Spinal cord (tissue), 10 donors: ENCODE measurements at places on chromosomes 6 and 20. TPM values are rescaled to one million over a fixed set of nuclear protein-coding genes. Genes with fewer than 3 reads are reported as not detected.

The OPRM1 gene
- 20.9 TPM for total RNA-seq

The FOXS1 gene
- total RNA-seq = 0.89 TPM

The MACROD2 gene
- 25.8 TPM for total RNA-seq

The ZKSCAN3 gene
- total RNA-seq = 10.7 TPM
